ENCODE measurements at places on chromosomes 2 and 18.

GRCh38 chr2:109318150-109318948, 189.3 kb downstream of the SH3RF3 start:
- DNase-seq, result no peak

GRCh38 chr2:86522711-86523110, 40.5 kb downstream of the CHMP3 start:
- DNase-seq, result no peak

GRCh38 chr18:56910967-56911366, 235.9 kb upstream of the BOD1L2 start:
- DNase-seq, result no peak

GRCh38 chr18:69691008-69691760, 256.5 kb downstream of the CD226 start:
- no peak for DNase-seq

GRCh38 chr2:65053199-65053598, 3.0 kb upstream of the CEP68 start:
- DNase-seq, result no peak

DNA sequence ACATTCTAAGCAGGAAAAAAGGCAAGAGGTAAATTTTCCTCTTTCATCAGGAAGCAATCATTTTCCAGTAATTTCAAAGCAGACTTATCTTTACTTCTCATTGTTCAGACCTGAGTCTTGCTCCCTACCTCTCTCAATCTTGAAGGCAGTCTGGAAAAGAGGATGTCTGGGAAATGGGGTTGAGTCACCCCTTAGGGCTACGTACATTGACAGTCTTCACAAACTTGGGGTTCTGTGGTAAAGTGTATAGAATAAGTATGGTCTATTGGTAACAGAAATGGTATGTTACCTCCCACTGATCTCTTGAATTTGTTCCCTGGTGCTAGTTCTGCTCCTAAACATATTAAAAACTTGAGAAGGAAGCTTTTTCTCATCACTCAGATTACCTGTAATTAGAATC, 361.3 kb downstream of the SS18 start:
- DNase-seq, result no peak

DNA sequence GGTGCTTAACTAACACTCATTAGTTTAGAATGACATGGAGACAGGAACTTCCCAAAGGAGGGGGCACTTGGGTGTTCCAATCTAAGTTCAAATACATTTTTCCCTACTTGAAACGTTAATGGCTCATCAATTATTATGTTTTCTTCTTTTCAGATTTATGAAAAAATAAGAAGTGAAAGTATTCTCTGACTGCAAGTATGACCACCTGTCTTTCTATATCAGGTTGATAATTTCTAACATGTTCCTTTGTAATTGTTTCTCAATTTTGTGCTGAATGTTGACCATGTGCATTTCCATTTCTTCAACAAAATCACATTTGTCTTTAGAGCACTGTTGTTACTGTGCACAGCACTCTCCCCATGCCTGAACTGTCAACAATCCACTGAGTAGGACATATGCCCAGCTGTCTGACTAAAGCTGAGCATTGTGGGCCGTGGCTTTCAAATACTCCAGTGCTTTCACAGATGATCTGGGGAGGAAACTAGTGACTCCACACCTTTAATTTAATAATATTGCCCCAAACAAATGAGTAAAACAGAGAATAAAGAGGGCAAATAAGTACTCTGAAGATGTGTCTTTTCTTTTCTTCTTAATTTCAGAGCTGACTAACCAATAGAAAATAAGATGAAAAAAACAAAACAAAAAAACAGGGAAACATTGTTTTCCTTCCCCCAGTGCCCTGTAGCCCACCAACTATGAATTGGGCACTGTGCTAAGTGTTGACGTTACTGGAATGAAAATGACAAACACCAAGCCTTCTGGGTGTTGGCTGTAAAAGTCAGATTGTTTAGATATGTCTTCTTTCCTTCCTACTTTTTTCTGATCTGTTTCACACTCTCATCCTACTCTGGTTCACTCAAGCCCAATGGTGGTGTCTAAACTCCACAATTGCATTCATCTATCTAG, 16.0 kb downstream of the LANCL1 start:
- no peak for DNase-seq

DNA sequence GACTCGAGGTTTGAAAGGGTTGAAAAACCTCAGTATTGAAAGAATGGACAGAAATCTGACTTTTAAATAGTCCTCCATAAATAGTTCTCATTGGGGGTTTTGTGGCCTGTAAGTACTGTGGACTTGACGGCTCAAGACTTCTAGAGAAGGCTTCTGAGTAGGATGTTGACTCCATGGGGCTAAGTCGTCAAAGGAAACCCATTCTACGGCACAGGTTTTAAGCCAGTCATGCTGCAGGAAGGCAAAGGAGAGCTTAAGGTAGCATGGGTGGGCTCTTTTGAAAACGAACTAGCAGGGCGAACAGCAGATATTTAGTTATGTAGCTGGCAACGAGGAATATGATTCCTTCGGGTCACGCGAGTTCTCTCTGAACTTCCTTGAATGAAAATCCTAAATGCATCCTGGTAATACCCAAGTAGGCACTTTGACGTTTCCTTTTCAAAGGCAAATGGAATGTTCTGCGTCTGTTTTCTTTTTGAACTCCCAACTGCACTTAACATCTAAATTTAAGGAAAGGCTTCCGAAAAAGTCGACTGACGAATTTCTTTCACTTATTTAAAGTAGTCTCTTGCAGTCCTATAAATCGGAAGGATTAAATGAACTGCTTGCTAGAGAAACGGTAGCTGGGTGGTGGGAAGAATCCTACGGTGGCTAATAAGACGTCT, 1.1 kb upstream of the NEDD4L start:
- DNase-seq, result no peak

GRCh38 chr2:144975881-144976280, 456.0 kb upstream of the ZEB2 start:
- no peak for DNase-seq

GRCh38 chr2:186518945-186519344, 32.9 kb downstream of the ZC3H15 start:
- no peak for DNase-seq

GRCh38 chr2:160695402-160696086, 201.9 kb upstream of the RBMS1 start:
- no peak for DNase-seq

GRCh38 chr2:232263295-232263694, 115.3 kb upstream of the ALPP start:
- DNase-seq, result no peak

DNA sequence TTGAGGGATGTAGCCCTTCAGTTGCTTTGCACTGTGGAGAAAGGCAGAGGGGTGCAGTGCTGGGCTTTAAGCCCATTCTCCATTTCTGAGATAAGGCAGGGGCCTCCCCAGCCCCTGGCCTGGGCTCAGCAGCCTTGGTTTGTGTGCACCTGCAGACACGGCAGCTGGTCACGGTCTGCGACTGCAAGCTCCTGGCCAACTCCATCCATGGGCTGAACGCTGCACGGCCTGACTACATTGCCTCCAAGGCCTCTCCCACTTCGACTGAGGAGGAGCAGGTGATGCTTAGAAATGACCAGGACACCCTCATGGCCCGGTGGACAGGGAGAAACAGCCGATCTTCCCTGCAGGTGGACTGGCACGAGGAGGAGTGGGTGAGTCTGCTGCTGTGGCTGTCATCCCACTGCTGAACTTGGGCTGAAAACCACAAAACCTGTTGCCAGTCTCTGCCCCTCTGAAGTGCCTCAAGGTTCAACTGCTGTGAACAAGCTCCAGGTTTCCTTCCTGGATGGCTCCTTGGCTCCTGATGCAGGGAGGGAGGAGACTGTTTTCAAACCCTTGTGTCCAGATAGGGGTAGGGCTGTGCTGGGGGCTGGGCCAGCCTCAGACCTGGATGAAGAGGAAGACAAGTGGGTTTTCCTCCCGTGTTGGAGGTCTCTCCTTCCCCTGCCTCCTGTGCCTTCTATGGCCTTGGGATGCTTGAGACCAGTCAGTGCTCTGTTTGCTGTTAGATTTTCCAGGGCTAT, 54.0 kb downstream of the COA5 start:
- DNase-seq, result no peak

- DNase-seq, result no peak
Observed at GRCh38 chr2:102291319-102292075, 19.9 kb upstream of the IL1RL1 start.

DNA sequence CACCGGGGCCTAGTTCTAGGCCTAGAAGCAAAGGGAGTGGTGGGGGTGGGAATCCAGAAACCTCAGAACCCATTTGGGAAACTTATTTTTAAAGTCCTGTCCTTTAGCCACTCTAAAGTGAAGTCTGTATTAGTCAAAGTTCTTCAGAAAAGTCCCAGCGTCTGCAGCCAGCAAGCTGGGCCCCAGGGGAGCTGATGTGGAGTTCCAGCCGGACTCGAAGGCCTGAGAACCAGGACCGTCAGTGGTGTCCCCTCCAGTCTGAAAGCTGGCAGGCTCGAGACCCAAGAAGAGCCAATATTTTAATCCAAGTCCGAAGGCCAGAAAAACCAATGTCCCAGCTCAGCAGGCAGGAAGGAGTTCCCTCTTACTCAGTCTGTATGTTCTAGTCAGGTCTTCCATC, 32.4 kb downstream of the ID2 start:
- no peak for DNase-seq

GRCh38 chr18:80009661-80010550, 21.5 kb upstream of the TXNL4A start:
- no peak for DNase-seq

DNA sequence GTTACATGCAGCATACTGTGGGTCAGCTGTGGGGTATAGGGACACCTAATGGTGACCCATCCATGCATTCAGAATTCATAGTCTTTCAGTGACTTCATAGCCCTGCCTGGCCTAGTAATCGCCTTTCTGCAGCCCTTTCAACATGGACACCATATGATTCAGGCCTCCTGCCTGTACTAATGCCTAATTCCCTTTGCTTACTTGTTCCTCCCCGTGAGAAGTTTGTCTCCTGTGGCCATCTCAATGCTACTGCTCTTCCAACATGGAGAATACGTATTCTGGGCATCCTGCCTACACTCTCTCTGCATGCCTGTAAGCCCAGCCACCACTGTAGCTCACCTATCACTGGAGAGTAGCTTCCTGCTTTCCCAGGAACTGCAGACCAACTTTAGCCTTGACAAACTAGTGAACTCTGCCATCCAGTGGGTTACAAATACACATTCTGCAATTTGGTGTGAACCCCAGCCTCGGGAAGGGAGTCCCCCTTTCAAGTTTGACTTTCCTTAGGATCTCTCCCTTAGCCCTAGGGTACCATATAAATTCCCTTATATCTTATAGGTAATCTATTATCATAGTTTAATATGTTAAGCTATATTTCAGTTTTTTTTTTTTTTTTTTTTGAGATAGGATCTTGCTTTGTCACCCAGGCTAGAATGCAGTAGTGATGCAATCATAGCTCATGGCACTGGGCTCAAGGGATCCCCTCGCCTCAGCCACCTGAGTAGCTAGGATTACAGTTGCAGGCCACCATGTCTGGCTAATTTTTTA, 22.3 kb downstream of the M1AP start:
- no peak for DNase-seq

DNA sequence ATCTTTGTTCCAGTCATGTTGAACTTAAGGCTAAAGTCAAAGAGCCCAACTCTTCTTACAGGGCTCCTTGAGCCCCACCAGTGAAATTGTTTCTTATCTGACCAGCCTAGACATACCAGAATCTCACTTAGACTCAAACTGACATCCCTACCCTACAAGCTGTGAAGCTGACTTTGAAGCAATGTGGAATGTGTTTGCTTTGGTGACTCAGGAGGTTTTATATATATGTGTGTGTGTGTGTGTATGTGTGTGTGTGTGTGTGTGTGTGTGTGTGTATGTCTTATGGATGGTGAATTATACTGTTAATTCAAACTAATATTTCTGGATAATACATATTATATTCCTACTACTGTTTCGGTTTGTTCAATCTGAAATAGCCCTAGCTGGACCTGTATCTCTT, 67.3 kb downstream of the CAMKMT start:
- DNase-seq, result no peak

DNA sequence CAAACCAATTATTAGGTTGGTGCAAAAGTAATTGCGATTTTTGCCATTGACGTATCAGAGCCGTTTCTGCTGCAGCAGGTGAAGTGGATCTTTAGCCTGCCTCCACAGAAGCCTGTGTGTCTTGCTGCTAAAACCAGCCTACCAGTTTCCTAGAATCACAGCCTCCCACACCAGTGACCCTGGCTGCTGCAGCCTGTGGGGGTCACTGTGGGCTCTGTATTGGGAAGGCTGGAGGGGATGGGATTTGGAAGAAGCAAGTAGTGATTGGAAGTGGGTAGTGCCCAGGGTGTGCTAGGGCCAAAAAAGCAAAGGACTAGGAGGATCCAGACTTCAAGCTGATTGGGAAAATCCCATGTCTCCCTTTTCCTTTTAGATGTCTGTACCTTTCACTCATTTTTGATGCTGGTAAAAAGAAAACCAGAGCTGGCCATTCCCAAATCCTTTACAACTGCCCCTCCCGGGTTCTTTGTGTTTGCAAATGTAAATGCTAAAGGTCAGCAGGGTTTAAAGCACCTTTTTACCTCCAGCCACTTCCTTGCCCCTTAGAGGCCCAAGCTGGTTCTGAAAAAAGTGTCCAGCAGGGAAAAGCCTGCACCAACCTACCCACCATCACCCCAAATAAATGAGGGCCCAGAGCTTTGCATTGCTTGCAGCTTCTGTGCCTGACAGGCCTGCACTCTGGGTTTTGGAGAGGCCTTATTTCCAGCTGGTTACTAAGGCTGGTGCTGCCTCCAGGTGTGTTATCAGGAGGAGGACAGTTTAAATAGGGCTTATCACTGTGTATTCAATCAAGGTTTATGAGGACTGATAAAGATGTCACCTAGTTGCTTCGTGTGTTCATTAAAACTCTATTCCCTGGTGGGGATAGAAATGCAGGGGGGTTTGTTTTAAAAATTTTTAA, 172.0 kb downstream of the MIB1 start:
- no peak for DNase-seq

DNA sequence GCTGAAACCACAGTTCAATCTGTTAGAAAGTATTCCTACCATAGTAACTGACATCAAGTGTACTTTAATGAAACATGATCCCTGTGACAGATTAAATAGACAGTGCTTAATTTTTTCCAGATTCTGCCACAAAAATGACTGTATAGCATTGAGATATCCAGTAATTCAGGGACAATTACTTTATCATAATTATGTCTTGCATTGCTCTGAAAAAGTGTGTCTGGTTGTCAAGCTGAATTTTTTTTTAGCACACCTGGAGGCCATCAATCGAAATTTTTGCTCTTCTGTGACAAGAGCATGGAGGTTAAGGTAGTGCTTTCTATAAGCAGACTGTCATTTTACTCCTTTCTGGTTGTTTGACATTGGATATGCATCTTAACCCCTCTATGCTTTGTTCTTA, 1083.8 kb upstream of the NRXN1 start:
- DNase-seq, result no peak

- DNase-seq, result no peak
Observed at GRCh38 chr2:172481507-172482262, 54.3 kb downstream of the ITGA6 start.

DNA sequence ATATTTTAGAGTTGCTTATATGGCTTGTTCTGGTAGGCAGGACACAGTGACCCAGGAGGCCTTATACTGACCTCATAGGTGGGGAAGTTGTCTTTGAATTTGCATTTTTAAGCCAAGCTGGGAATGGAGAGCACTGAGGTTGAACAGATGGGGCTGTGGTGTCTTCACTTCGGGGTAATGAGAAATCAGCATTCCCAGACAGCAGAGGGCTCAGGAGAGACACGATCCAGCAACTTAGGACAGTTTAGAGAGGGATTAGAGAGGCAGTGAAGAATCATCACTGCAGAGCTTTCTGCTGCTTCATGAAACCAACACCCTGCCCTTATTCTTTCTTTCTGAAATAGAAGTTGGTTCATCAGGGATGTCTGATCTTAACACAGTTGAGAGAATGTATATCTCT, 202.4 kb downstream of the TDRD15 start:
- no peak for DNase-seq

- no peak for DNase-seq
Observed at GRCh38 chr2:176148751-176149421, 2.5 kb upstream of the HOXD4 start.

GRCh38 chr18:30925795-30926194, 116.7 kb downstream of the DSC3 start:
- DNase-seq, result no peak
